ENCODE measurements at places on chromosomes 5 and 9.

DNA sequence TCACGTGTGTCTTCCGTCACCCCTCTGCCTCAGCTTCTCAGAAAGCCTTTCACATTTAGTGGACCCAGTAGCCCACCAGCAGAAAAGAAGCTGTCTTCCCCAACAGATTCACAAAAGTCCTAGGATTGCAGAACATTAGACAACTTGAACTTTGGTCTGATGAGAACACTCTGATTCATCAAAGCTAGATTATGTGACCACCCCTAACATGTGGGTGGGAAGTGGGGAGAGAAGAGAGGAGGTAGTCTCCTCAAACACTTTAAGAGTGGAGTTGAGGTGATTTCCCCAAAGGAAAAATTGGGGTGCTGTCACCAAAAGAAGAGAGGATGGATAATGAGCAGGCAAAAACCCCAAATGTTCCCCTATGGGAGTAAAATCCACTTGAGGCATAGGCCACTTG, 41.4 kb upstream of the SMIM23 start:
- DNase-seq, result no peak

GRCh38 chr5:41856644-41857491, 13.4 kb downstream of the OXCT1 start:
- peak; percentile 9 for DNase-seq

- DNase-seq, result no peak
These were observed 39.3 kb upstream of the CDC42SE2 start for GRCh38 chr5:131224387-131225201.

- no peak for DNase-seq
These were observed 72.5 kb upstream of the PCA3 start for GRCh38 chr9:76691517-76692313.

DNA sequence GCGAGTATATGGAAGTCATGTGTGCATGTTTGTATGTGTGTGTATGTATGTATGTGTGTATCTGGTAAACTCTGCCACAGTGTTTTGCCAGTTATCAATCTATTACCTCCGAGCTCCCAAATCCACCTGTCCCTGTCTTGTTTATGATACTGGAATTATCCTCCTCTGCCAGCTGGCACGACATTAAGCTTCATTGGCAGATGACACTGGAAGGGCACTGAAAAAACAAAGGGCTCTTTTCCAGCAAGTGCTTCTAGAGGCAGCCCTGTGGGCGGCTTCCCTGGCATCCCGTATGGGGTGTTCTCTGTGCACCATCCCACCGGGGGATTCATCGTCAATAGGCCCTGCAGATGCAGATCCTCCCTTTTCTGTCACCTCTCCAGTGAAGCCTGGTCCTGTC, 221.5 kb downstream of the MSX2 start:
- no peak for DNase-seq

DNA sequence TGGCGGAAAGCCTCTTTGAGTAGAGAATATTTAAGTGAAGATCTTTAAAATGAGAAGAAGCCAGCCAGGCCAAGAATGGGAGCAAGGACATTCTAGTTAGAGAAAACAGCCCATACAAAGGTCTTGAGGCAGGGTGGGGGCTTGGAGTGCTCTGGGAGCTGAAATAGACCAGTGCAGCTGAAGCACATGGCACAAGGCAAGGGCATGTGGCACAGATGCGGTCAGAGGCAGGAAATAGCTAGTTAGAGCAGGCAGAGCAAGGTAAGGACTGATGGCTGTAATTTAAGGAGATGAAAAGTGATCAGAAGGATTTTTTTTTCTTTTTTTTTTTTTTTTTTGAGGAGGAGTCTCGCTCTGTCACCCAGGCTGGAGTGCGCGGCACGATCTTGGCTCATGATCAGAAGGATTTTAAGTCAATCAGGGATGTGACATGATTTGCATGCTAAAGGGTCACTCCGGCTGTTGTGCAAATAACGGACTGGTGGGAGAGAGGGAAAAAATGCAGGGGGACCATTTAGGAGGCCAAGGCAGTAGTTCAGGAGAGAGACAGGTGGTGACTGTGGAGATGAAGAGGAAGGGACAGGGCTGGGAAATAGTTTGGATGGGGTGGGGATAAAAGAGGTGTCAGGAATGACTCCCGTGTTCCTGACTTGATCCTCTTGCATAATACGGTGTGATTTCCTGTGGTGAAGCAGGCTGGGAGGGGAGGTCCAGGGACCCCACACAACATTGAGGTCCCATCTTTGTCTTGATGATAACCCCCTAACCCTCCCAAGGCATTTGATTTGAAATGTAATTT, 207.6 kb downstream of the HSPA4 start:
- no peak for DNase-seq

GRCh38 chr5:65292196-65292595, 189.5 kb downstream of the ADAMTS6 start:
- no peak for DNase-seq

- no peak for DNase-seq
These were observed at the start of gene CSF1R for GRCh38 chr5:150085950-150086715. Gene CSF1R (minus strand): TSS chr5:150086554. CDS start chr5:150086427, 127 bp downstream.

- no peak for DNase-seq
These were observed 2.6 kb upstream of the LCN2 start for GRCh38 chr9:128146591-128147120.

GRCh38 chr9:111287127-111287526, 42.9 kb downstream of the OR2K2 start:
- no peak for DNase-seq

GRCh38 chr5:69509212-69509611, 16.6 kb downstream of the OCLN start:
- no peak for DNase-seq

Measured in stimulated activated CD8-positive, alpha-beta memory T cell treated with anti-CD3 and anti-CD28 coated beads, Interleukin-4, amount 100 ng/mL, for 1 hour (primary cell).